ENCODE measurements at places on chromosomes 2 and 18. TPM values are rescaled to one million over a fixed set of nuclear protein-coding genes. Genes with fewer than 3 reads are reported as not detected.

- no peak for DNase-seq
Measured at GRCh38 chr2:237056287-237056875, 29.3 kb upstream of the COPS8 start.

Gene GALNT13
- 0.52 TPM for total RNA-seq

Gene CHRNG
- not detected for total RNA-seq

GRCh38 chr2:30362468-30363081, 84.5 kb upstream of the LCLAT1 start:
- peak; percentile 96 for DNase-seq

DNA sequence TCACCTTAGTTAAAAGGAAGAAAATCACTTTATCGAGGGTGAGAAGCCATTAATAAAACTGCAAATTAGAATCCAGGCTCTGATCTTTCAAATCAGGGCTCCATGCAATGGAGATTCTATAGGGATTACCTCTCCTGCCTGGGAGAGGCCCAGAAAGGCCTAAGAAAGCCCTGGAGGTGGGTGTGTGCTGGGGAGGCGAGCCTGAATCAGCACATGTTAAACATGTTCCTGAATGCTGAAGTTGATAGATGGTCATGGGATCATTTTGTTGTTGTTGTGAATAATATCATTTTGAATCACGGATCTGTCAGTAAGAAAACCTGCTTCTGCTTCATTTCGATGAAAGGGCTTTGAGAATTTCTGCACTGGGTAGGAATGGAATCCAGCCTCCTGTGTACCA, 254.3 kb downstream of the ACKR3 start:
- DNase-seq, result no peak

DNA sequence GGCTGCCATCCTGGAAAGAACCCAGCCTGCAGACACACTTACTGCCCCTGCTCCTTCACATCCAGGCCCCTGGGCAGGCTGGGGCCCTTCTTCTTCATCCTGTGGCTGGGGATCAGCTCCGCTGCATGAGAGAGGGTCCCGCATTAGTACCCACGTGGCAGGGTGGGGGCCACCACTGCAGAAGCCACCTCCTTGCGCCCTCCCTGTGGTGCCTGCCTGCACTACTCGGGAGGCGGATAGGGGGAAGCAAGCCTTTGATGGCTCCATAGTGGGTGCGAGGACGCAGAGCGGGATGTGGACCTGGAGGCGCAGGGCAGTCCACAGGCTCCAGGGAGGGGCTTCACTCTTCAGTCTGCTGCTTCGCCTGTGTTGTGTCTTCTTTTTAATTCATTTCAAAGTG, 46.7 kb downstream of the GPC1 start:
- no peak for DNase-seq

- DNase-seq, result peak; percentile 62
Measured at GRCh38 chr2:237060534-237061312, 25.0 kb upstream of the COPS8 start.

Gene EFR3B
- 0.35 TPM for total RNA-seq

GRCh38 chr18:10169064-10169562, 255.3 kb downstream of the VAPA start:
- DNase-seq, result peak; percentile 2

Gene PLCL1
- under 0.01 TPM for total RNA-seq

DNA sequence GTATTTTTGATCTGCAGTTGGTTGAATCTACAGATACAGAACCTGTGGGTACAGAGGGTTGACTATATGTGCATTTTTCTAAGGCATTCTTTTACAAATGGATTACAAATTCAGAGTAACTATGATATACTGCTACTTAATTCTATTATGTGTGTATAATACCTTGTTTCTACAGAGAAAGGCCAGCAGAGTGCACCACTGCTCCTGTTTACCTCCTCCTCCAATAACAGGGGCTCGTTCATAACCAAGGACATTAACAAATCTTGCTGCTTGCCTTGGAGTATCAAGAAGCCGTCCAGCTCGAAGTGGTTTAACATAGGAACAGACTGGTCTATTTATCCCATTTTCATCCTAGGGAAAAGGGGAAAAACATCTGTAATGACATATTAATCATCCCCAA, 16.4 kb downstream of the CEP76 start:
- DNase-seq, result no peak

DNA sequence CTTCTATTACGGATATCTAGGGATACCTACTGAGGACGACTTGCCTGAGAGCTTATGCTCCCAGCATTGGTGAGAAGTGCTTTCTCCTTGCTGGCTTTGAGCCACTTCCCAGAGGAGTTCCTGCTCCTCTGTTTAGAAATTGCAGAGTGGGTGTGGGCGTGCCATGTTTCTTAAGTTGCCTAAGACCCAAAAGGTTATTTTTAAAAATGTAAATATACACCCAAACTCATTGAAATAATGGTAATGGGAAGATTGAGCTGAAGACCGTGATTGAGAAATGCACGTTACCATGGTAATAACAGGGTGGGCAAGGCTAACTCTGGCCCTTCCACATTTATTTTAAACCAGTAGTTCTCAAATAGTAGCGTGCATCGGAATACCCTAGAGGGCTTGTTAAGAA, 17.2 kb upstream of the TMEM200C start:
- no peak for DNase-seq

Gene WNT6
- total RNA-seq, result 3.5 TPM

Gene KDSR
- 75.1 TPM for total RNA-seq
